Epithelial cell of proximal tubule (primary cell): ENCODE measurements at places on chromosomes 4 and X. TPM values are rescaled to one million over a fixed set of nuclear protein-coding genes. Genes with fewer than 3 reads are reported as not detected.

GAGE12H gene
- total RNA-seq: not detected in 2 replicates

IL3RA gene
- total RNA-seq: not detected in 2 replicates

GRCh38 chrX:110046001-110046400 is 43.1 kb downstream of the TMEM164 start:
- no peak for DNase-seq

USO1 gene
- 46.0 and 57.8 TPM in 2 replicates for total RNA-seq

POU4F2 gene
- not detected in 2 replicates for total RNA-seq

- DNase-seq: no peak
Observed at GRCh38 chr4:26132858-26133257, 188.0 kb upstream of the RBPJ start.

GRCh38 chr4:147854154-147854553 is 122.3 kb downstream of the ARHGAP10 start:
- no peak for DNase-seq

GRCh38 chrX:37905436-37906147 is 58.2 kb upstream of the DYNLT3 start:
- no peak for DNase-seq

DNA sequence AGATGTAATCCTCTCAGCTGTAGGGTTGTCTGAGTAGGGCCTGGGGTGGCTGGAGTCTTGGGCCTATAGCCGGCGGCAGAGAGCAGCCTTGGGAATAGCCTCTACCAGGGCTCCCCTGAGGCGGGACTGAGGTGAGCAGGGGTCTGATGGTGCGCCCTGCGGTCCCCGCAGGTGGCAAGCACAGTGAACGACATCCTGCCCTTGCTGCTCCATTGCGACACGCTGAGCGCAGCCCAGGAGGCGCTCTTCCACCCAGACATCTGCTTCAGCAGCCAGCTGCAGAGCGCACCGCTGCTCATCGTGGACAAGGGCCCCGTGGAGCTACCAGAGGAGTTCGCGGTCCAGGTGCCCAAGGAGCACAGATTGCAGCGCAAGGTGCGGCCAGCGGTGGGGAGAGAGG is 317.0 kb downstream of the ADGRL3 start:
- DNase-seq: no peak

DNA sequence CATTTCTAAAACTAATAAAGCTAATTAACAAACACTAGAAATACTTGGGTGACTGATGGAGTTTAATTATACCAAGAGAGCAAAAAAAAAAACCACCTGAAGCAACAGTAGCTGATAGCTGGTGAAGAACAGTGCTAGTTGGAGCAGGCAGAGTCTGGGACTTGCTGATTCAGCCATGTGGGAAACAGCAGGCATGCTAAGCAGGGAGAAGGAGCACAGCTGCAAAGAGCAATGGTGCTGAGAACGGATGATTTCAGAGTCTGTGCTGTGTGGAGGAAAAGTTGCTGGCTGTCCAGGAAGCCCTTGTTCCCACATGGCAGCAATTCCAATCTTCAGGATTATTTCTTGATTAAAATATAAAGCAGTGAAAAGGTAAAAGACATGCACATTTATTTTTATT is 68.8 kb downstream of the NPY1R start:
- no peak for DNase-seq

DNA sequence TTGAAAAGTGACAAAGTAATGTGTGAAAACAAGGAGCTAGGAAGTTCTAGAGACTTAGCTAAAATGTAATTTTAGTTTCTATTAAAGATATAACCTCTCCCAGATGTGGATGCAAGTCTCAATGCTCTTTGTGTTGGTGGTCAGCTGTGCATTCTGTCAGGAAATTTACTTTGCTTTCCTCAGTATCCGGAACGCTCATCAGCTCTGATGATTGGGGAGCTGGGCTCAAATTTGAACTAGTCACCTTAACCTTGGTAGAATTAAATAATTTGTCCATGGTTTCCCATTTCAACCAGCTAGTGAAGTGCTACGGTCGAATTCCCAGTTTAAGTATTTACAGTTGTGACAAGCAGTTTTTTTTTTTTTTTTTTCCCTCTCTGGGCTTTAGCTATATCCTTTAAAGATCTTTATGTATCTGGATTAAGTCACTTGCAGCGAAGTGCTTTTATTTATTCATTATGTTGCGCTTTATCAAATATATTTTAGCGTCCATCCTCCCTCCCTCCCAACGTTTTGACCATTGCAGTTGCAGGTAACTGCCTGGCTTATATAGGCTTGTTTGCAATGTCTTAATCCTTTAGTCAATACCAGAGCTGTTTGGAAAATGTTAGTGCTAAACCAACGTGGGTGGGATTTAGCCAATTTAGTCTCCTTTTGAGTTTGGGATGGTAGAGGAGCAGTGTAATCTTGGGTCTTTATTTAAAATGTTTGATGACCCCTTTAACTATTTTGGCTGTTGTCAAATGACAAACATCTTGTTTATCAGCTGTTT is 2.1 kb downstream of the OGT start:
- no peak for DNase-seq

TXLNG gene
- total RNA-seq: 10.3 and 12.3 TPM in 2 replicates

NEIL3 gene
- 7.8 and 18.2 TPM in 2 replicates for total RNA-seq

CCDC158 gene
- total RNA-seq: 0.17 TPM in 1 of 2 replicates, not detected in the other

RRH gene
- total RNA-seq: not detected in 2 replicates

PLXNB3 gene
- total RNA-seq: 2.9 and 7.4 TPM in 2 replicates

DNA sequence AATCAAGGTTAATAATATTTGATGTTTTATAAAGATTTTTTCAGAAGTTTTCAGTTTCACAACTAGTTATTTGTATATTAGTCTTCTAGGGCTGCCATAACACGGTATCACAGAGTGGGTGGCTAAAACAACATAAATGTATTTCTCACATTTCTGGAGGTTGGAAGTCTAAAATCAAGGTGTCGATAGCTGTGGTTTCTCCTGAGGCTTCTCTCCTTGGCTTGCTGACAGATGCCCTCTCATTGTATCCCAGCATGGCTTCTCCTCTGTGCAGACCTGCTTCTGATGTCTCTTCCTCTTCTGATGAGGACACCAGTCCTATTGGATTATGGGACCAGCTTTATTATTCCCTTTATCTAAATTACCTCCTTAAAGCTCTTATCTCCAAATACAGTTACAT is 1456.6 kb downstream of the STIM2 start:
- DNase-seq: no peak

- no peak for DNase-seq
Observed at GRCh38 chrX:122579526-122579925, 604.6 kb upstream of the GRIA3 start.

DNA sequence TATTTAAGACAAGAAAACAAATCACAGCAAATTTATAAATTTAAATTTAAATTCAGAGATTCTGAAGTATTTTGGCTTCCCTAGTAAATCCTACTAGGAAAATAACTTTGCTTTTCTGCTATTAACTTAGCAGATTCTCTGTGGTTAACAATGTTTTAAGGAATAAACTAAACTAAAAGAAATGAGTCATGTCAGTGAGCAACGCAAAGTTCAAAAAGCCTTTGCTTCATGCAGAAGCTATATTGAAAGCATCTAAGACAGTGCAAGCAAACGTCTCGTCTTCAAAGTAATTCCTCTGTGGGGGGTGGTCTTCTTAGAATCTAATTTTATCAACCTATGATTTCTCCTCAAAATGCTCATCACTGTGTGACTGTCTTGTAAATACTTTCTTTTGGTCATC is 30.1 kb downstream of the GABRB1 start:
- DNase-seq: no peak

- DNase-seq: no peak
Observed at GRCh38 chr4:110278127-110278526, 79.7 kb upstream of the ELOVL6 start.

GRCh38 chr4:102593147-102593546 is 92.0 kb downstream of the NFKB1 start:
- no peak for DNase-seq

GRCh38 chr4:48127231-48127630 is 6.8 kb downstream of the TXK start:
- DNase-seq: no peak

DNA sequence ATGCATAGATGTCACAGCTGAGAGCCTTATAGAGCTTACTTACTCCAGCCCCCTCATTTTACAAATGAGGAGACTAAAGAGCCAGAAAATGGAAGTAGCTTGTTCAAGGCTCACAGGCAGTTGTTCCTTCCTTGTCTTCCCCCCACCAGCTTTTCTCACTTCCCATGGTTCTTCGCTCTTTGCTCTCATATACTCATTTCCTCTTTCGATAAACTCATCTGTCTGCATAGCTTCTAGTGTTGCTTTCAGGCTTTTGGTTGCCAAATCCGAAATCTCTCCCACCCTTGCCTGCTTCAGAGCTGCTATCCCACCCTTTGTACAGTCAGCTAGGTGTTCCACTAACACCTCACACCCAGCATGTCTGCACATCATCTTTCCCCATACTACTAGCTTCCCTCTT is 25.0 kb upstream of the GJB1 start:
- DNase-seq: no peak

ADH7 gene
- not detected in 2 replicates for total RNA-seq

DNA sequence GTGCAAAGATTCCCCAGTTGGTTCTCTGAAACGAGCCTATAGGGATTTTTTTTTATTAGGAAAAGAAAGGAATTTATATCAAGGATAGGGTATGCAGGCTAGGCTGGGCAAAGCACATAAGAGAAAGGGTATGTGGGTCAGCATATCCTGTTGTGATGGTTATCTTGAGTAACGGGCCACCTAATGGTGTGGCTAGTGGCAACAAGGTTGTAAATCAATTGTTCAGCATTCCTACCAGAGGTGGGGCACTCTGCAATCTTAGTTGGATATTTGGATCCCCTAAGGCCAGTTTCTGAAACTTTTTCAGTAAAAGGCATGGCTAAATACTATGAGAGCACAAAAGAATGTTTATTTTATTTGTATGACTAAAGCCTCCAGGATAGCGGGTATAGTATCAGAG is 42.7 kb downstream of the DCAF12L1 start:
- DNase-seq: no peak

- DNase-seq: no peak
Observed at GRCh38 chr4:83067058-83067639, 32.2 kb downstream of the COPS4 start.

DNA sequence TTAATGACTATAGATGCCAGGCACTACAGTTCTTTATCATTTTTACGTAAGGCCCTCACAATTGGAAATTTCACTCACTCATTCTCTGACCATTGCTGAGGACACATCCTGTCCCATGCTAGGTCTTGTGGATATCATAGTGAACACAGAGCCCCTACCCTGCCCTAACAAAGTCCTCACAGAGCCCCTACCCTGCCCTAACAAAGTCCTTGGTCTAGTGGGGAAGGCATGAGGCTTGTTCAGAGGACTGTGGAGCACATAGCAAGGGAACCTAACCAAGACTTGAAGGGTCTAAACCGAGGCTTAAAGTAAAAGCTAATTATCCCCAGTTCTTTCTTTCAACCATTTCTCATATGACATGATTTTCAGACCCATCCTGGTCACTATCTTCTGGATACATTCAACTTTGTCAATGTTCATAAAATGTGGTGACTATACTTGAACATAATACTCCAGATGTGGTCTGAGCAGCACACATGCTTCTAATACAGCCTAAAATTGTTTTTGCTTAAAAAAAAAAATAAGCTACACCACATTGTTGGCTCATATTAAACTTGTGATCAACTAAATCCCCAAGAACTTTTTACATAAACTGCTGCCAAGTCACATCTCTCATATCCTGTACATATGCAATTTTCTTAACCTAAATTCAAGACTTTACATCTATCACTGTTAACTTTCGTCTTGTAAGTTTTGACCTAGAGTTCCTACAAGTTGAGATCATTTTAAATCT is 77.0 kb downstream of the GPC3 start:
- no peak for DNase-seq

FOXP3 gene
- 0.07 TPM in 1 of 2 replicates, not detected in the other for total RNA-seq

GRCh38 chrX:49704691-49705404 is 9.1 kb upstream of the PAGE1 start:
- DNase-seq: no peak
